ENCODE measurements at places on chromosomes 11 and 22.

- no peak for DNase-seq
Observed at GRCh38 chr22:33104147-33104854, 46.1 kb upstream of the SYN3 start.

DNA sequence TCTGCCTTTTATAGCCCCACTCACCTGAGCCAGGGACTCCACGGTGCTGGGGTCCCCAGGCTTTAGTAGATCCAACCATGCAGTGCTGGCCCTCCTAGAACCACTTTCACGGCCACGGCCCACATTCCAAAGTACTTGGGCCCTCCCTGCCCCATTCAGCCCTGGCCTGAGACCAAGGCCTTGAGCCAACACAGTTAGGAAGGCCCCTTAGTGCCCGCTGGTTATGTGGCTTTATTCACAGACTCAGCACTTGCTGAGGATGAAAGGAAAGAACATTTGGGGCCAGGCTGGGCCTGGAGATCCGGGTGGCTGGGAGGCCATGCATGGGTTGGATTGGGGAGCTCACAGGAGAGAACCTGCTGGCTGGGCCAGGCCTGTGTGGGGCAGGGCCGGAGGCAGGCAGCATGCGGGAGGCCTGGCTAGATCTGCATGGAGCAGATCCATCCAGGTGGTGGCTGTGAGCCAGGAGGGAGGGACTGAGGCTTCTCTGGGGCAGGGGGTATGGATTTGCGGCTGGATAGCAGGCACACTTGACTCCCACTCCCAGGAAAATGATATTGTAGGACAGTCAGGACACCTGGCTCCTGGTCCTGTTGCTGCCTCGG, 12.6 kb downstream of the CHRM1 start:
- no peak for DNase-seq

DNA sequence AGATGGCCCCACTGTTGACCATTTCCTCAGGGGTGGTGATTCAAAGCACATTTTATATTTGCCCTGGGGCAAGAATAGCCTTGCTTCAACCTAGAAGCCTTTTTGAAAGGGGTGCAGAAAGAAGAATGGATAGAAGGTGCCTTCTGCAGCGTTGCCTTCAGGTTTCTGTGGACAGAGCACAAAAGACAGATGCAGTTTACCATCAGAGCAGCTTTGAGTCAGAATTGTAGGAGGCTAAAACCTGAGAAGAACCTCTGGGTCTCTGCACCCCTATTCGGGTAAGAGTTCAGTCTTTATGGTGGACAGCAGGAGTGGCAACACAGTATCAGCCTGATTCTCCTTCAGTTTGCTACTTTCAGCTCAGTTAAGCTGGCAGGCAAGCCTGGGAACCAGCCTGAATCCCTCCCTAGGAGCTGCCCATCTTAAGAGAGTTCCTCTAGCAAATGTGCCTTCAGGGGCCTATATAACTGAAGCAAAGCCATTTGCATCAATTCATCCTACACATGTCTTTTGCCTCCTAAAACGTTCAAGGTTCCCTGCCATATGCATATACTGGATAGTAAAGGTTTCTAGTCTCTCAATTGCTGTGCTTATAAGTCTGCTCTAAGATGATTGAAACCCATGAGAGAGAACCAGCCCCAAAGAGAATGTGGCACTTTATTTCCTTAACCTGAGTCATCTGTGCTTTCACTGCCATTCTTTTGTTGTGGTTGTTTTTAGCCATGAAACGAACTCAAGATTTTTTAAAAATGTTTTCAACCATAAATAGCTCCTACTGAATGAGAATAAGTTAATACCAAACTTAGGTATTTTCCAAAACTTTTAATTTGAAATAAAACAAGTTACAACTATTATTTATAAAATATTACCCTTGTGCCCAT, 123.0 kb downstream of the TRIM44 start:
- peak; percentile 21 for DNase-seq

DNA sequence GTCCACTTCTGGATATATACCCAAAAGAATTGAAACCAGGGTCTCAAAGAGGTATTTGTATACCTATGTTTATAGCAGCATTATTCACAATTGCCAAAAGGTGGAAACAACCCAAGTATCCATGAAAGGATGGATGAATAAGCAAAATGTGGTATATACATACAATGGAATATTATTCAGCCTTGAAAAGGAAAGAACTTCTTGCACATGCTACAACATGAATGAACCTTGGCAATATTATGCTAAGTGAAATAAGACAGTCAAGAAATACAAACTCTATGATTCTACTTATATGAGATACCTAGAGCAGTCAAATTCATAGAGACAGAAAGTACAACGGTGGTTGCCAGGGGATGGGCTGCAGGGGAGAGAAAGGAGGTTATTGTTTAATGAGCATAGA, 21.6 kb upstream of the PAK1 start:
- no peak for DNase-seq

- no peak for DNase-seq
Observed at GRCh38 chr11:19631712-19632498, 80.7 kb upstream of the NAV2 start.

GRCh38 chr22:28231441-28231840, 312.4 kb upstream of the PITPNB start:
- DNase-seq: no peak

GRCh38 chr11:74257959-74258553, 53.4 kb downstream of the P4HA3 start:
- no peak for DNase-seq

- DNase-seq: no peak
Observed at GRCh38 chr11:22733475-22734248, 67.3 kb downstream of the GAS2 start.

DNA sequence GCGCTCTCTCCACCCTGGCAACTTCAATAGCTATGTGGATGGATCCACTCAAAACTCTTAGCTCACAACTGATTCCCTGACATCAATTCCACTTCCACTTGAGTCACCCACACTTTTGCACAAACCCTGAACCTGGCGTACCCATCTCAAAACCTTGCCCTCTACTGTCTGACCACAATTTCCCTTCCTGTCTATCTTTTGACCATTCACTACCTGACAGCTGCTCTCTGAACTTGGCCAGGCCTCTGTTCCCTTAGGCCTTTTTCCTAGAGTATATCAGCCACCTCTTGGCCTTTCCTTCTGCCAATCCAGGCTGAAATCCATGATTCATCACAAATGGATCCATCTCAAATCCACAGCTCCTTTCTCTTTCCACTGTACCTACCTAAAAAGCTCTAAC, 106.0 kb downstream of the RPL27A start:
- DNase-seq: no peak

DNA sequence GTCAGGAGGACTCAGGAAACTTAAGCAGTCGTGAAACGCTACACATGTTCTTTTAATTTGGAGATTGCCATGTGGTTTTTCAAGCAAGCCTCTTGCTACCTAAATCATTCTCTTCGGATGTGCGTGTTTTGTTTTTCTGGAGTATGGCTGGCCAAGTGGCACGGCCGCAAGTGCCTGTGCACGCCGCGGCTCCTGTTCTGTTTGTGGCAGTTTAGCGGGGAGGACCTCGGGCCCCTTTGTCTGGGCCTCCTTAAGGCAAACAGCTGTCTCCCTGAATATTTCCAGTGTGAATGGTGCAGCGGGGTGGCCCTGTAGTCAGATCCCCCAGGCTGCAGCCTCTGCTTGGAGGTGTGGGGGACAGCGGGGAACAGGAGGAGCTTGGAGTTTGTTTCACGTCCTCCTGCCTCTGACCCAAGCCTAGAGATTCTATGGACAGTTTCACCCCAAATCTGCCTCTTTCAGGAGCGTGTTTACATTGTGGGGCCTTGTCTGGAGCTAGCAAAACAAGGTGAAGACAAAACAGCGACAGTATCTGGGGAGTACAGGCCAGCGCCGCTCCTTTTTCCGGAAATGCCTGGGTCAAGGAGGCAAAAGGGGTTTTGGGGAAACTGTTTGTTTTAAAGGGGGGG, 1.3 kb downstream of the LRP5 start:
- no peak for DNase-seq
